HT1080 (cell line): ENCODE measurements at places on chromosomes 5 and 9.

GRCh38 chr5:8270246-8270645 lies 401.3 kb downstream of the MTRR start:
- peak; percentile 44 for DNase-seq

GRCh38 chr9:128055344-128056040 lies 11.6 kb downstream of the NAIF1 start:
- DNase-seq: no peak

DNA sequence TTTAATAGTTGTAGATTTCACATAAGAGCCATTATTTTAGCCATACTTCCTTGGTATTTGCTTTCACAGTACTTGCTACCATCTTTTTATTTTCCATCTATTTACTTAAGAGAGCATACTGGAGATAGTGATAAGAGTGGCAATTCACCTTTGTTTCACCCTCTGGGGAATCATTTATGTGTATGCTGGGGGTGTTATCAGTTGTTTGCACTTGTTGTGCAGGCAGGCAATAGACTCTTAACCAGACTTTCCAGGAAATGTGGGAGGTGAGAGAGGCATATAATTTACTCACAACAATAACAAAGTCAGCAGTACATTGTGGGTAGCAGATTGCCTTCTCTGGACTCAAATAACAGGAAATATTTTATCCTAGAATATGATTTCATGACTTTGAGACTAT lies 1018.3 kb downstream of the CDH12 start:
- DNase-seq: no peak

DNA sequence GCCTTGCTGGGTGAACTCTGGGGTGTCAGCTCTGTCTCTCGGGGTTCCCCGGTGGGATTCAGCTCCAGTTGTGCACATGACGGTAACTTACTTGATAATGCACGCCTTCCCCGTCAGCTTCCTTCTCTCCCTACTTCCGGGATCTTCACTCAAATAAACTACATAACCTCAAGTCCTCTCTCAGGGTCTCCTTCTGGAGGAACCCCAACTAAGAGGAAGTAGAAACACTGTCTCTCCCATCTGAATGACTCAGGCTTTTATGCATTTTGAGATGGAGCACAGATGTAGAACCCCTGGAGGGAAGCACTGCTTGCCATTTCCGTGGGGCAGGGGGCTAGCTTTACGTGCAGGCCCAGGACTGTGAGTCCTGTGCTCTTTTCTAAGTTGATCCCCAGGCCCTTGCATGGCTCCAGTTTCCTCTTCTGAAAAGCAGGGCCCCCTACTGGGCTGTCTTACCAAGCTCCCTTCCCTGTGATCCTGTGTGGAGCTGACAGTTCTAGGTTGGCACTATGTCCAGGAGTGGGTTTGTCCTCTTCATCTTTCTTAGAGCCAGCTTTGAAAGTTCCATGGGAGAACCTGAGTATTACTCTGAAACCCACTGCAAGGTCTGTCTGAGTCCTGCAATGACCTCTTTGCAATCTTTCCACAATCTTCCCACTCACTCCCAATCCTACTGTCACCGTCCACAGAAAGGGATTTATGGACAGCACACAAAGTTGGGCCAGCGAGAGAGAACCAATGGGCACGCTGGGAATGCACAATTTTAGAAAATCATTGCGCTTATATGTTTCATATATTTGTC lies 17.7 kb downstream of the S1PR3 start:
- DNase-seq: no peak

DNA sequence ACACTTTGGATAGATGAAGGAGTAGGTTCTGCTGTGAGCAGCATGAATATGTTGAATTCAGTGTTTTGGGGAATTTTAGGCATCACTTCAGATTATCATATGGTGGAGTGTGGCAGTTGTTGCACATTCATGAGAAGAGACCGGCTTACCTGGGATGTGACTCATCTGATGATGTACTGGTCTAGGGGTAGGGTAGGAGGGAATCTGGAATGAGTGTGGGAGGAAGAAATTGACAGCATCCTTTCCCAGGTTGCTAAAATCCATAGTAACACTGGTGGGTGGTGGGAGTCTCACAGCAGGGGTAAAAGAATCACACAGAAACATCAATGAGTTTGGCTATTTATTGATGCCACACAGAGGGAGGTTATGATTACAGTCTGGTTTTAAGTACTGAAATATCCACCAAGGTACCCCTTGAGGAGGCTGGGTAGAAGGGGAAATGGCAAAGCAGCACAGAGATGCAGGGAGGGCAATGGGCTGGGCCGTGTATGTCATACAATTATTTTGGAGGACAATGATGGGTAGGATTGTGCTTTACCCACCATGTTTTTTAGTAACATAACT lies 82.5 kb downstream of the TARS1 start:
- DNase-seq: no peak

- no peak for DNase-seq
These were observed 31.7 kb downstream of the GSN start for GRCh38 chr9:121299467-121300282.
